ENCODE measurements at places on chromosomes 16 and 17.

DNA sequence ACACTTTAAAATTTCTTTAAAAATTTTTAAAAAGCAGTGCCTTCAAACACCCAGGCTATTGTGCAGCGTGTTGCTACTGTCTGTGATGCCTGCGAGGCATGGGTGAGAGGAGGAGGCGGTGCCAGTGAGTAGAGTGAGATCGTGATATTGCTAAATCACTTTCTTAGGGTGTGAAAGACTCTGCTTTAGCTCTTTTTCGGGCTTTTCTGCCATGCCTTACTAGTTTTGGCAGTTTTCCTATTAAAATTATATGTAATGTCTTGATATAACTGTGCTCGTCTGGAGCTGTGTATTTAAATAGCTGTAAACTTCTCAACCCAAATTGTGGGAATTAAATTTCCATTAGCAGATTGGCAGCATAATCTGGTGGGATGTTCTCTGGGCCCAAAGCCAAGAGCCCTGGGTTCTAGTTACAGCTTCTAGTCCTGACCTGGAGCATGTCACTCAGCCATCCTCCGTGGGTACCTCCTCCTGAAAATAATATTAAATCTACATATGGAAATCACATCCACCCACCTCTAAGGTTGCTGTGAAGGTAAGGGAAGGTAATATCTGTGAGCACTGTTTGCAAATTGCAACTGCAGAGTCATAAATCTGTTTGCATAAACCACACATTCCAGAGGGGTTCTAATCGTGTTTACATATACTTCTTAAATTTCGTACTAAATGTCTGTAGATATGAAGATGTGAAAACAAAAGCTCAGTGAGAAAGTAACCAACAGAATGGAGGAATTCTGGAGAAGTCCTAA, 264.3 kb upstream of the CACNG5 start:
- DNase-seq, result no peak

- peak; percentile 23 for DNase-seq
Measured at GRCh38 chr17:27532269-27533263, 76.3 kb downstream of the KSR1 start.

DNA sequence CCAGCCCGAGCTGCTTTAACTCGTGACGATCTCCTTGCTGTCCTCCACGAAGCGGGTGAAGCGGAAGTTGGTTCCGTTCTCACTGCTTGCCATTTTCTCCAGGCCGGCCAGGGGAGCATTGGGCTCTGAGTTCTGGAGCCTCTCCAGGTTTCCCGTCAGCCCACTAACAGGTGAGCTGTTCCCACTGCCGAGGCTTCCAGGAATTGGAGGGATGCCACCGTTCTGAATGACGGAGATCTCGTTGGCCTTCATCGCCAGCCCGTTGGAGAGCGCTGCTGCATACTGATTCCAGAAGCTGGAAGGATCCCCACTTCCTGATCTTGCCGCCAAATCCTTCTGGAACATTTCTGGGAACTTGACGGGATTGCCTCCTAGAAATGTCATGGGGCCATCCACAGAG, 14.0 kb downstream of the SALL1 start:
- no peak for DNase-seq

- DNase-seq, result no peak
Measured at GRCh38 chr17:18011286-18011685, 27.7 kb downstream of the ATPAF2 start.

GRCh38 chr16:58124601-58124915, 4.6 kb downstream of the CFAP20 start:
- no peak for DNase-seq
